SJSA1 (cell line): ENCODE measurements at places on chromosomes 1 and 21. TPM values are rescaled to one million over a fixed set of nuclear protein-coding genes. Genes with fewer than 3 reads are reported as not detected.

SPRR2A gene
- total RNA-seq: not detected in 2 replicates

MMEL1 gene
- not detected in 2 replicates for total RNA-seq

REN gene
- total RNA-seq: not detected in 2 replicates

CADM3 gene
- not detected in 2 replicates for total RNA-seq

UBE2U gene
- not detected in 2 replicates for total RNA-seq

ERICH3 gene
- total RNA-seq: not detected in 2 replicates

CASQ2 gene
- not detected in 2 replicates for total RNA-seq

OPRD1 gene
- total RNA-seq: 0.03 and 0.05 TPM in 2 replicates

OLIG2 gene
- not detected in 2 replicates for total RNA-seq

ADORA1 gene
- not detected in 2 replicates for total RNA-seq

RPAP2 gene
- 19.1 and 21.9 TPM in 2 replicates for total RNA-seq

KCNE2 gene
- not detected in 2 replicates for total RNA-seq

PLPPR4 gene
- total RNA-seq: 5.8 and 10.3 TPM in 2 replicates

TSTD1 gene
- 3.1 TPM in 1 of 2 replicates, not detected in the other for total RNA-seq

SEC16B gene
- 0.13 and 0.82 TPM in 2 replicates for total RNA-seq

TMEM39B gene
- total RNA-seq: 2.9 and 5.8 TPM in 2 replicates
